ENCODE measurements at places on chromosomes 13 and 19. TPM values are rescaled to one million over a fixed set of nuclear protein-coding genes. Genes with fewer than 3 reads are reported as not detected.

NR2F6 gene
- 246 TPM for total RNA-seq

ZNF285 gene
- 2.2 TPM for total RNA-seq

DNA sequence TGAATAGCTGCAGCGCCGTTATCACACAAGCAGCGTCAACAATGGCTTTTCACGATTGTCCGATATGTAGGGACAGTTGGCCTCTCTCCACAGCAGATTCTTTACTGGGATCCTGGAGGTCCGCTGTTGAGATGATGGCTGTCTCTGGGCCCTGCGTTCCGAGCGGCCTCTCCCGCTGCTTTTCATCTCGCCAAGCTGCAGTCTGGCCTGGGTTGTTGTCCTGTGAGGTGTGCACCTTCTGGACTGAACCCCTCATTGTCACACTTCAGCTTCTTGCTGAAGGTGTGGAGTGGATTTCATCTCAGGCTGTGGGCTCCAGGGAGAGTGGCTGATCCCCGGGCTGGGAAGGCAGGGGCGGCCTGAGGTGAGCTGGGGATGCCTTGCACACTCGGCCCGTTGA lies 9.6 kb downstream of the UPF1 start:
- no peak for DNase-seq

DNA sequence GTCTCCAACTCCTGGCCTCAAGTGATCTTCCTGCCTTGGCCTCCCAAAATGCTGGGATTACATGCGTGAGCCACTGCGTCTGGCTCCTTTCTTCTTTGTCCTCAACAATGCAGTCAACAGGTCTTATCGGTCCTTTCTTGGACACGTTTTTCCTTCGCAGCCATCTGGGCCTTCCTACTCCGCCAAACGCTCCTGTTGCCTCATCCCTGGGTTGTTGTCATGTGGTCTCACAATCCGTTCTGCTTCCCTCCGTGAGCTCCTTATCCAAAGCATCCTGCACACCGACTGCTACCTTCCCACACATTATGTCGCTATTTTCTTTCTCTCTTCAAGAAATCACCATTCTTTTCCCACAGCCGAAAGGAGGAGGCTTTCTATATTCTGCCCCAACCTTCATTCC lies 306.8 kb downstream of the DCLK1 start:
- no peak for DNase-seq

GRCh38 chr13:45670189-45670885 lies 31.8 kb upstream of the CBY2 start:
- DNase-seq = no peak

GRCh38 chr13:98299966-98300350 lies 122.9 kb upstream of the RNF113B start:
- DNase-seq = no peak

DNA sequence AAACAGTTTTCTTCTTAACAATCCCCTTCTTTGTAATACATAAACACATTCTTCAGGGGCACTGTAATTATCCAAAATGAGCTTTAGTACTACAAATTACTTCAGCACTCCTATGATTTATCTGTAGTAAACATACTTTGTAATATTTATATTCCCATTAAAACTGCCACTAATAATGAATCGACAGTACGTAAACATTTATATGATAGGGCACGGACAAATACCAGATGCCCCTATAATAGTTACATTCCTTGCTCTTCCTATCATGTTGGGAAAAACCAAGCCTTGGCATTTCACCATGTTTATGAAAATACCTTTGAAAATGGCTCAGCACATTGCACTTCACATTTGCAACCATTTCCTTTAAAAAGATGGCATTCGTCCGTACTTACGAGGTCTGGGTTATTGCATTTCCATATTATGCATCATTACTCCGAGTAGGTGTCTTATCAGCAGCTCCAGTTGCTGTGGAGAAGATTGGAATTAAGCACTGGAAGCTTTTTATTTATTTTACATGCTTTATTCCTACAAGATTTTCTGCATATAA lies 1043.4 kb downstream of the DIAPH3 start:
- DNase-seq = no peak

DNA sequence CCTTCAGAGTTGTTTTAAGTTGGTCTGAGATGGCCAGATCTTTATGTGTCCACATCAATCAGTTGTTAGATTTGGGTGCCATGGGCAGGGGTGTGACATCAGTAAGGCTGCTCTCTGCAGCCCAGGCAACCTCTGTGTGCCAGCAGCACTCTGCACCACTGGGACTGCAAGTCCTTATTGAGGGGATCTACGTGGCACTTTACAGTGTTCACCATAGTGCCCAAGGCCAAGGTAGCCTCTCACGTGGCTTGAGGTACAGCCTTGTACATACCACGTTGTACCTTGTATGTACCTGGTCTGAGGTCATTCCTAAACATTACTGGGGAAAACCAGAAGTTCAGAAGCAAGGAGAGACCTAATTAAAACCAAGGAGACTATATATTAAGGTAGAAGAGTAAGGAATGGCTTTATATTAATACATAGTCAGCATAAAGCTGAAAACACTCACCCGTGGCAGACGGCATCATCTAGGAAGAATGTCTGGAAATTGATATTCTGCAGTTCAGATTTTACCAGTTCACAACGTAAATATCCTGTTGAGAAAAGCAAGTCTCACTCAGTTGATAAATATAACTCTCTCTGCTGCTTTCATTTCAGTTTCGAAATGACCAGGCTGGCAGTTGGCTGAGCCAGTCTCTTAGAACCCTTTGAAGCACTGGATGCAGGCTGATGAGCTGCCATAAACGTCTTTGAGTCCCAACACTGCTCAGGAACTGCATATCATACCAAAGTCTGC lies 128.8 kb downstream of the ZDHHC20 start:
- no peak for DNase-seq

GRCh38 chr13:61148691-61149315 lies 266.8 kb downstream of the PCDH20 start:
- DNase-seq = no peak

CGB2 gene
- not detected for total RNA-seq

GRCh38 chr19:43562226-43562697 lies 13.1 kb downstream of the XRCC1 start:
- DNase-seq = no peak

- no peak for DNase-seq
Observed at GRCh38 chr13:111865826-111866225, 201.1 kb upstream of the SOX1 start.

CGB3 gene
- not detected for total RNA-seq

NMRK2 gene
- total RNA-seq = 59.4 TPM

- DNase-seq = no peak
Observed at GRCh38 chr13:33279414-33280278, 5.9 kb downstream of the STARD13 start.

- peak; percentile 79 for DNase-seq
Observed at GRCh38 chr19:45305421-45305820, 17.3 kb downstream of the CKM start.

GRCh38 chr13:85019121-85019520 lies 780.1 kb downstream of the SLITRK6 start:
- no peak for DNase-seq

DNA sequence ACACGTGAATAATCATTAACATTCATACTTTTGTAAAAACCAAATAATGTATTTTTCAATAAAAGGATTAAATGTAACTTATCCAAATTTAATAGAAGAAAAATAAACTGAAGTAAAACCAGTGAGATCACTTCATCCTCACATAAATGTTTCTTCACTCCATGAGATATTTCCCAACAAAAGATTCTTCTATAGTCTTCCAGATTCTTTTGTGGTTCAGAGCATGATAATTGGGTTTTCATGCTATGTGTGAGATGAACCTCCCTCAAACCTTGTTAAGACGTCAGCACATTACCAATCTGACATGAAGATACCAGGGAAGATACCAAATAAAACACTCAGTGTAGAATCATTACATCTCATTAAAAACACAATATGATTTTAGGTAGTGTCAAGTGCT lies 62.9 kb upstream of the OXGR1 start:
- no peak for DNase-seq

- no peak for DNase-seq
Observed at GRCh38 chr19:37994823-37995130, 87.8 kb downstream of the SIPA1L3 start.

CNN1 gene
- 24.1 TPM for total RNA-seq

GRCh38 chr13:100209857-100210825 lies 121.2 kb downstream of the PCCA start:
- DNase-seq = no peak

GRCh38 chr13:26867451-26868091 lies 107.0 kb upstream of the GPR12 start:
- peak; percentile 38 for DNase-seq

IGFL3 gene
- not detected for total RNA-seq

DNA sequence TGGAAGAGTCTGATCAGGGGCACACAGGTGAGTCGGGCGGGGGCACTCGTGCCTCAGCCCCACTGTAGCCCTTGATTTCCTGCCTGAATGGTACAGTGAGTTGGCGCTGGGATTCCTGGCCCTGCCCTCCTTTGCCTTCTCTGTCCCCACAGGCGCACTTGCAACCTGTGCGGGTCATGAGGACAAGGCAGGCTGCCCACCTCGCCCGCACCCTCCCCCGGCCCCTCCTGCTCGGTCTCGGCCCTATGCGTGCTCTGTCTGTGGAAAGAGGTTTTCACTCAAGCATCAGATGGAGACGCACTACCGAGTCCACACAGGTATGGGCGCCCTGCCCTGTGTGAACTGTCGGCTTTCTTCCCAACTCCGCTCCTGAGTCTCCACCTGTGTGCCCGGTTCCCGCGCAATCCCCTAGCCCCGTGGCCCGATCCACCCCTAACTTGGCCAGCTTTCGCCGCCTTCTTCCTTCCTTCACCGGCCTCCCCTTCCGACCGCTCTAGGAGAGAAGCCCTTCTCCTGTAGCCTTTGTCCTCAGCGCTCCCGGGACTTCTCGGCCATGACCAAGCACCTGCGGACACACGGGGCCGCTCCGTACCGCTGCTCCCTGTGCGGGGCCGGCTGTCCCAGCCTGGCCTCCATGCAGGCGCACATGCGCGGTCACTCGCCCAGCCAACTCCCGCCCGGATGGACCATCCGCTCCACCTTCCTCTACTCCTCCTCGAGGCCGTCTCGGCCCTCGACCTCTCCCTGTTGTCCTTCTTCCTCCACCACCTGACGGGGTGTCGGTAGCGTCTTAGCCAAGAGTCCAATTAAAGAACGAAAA lies 1.6 kb upstream of the KMT2B start:
- DNase-seq = peak; percentile 89

- DNase-seq = no peak
Observed at GRCh38 chr13:52025475-52026245, 1.2 kb downstream of the UTP14C start.

GRCh38 chr13:100495455-100495854 lies 93.1 kb downstream of the GGACT start:
- DNase-seq = no peak

GRCh38 chr13:37074703-37075102 lies 15.2 kb upstream of the SUPT20H start:
- DNase-seq = no peak

KLHL1 gene
- not detected for total RNA-seq

DNA sequence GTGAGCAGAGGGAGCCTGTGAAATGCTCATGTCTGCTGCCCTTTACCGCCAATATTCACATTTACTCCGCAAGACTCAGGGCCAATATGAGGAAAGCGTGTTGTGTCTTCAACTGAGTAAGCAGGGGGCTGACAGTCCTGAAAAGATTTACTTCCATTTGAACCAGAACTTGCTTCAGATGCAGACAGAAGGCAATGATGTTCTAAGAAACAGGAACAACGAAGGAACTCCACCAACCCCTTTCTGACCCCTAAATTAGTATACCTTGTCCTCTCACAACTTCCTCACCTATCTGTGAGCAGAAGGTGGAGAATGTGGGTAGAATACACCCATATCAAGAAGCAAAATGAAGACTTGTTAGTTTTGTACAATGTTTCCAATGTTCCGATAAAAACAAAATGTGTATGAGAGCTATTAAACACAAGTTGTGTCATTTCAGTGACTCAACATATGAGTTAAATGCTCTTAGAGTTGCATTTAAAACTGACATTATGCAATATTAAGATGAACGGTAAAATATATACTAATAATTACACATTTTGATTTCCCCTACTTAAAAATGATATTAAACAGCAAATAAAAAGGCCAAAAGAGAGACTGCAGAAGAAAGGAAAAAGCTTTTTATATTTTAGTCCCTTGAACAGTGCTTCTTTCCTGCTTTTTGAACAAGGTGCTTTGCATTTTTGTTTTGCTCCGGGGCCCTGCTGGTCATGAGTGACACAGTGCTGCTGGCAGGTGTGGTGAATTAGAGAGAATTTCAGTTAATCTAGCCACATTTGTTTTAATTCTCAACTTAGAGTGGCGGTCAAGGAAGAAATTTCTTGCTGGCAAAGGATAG lies 16.0 kb downstream of the TMEM272 start:
- DNase-seq = no peak

ZNF628 gene
- total RNA-seq = 5.8 TPM

DNA sequence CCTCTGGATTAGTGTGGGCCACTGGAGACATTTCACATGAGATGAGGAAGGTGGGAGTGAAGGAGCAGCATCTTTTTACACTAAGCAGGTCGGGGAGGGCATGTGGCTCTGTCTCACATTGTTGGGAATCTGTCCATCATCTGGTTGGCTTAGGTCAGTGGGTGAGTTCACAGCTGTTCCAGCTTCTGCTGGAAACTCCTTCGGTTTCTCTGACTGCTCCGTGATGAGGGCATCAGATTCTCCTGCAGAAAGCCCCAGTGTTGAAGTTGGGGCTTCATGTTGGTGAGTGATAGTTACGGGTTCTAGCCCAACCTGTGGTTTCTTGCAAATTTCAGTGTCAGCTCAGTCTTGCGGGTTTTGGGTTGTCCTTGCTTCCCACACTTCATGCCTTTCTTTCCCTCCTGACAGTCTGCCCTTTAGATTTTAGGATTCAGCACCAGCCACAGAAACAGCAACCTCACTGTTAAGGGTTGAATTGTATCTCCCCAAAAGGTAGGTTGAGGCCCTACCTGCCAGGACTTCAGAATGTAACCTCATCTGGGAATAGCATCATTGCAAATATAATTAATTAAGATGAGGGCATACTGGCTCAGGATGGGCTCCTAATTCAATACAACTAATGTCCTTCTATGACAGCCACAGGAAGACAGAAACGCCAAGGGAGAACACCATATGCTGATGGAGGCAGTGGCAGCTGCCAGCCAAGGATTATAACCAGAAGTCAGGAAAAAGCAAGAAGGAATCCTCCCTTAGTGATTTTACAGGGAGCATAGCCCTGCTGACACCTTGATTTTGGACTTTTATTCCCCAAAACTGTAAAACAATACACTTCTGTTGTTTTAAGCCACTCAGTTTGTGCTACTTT lies 7.6 kb upstream of the ALOX5AP start:
- no peak for DNase-seq
